GM20000 (cell line): ENCODE measurements at places on chromosomes 11 and 22.

DNA sequence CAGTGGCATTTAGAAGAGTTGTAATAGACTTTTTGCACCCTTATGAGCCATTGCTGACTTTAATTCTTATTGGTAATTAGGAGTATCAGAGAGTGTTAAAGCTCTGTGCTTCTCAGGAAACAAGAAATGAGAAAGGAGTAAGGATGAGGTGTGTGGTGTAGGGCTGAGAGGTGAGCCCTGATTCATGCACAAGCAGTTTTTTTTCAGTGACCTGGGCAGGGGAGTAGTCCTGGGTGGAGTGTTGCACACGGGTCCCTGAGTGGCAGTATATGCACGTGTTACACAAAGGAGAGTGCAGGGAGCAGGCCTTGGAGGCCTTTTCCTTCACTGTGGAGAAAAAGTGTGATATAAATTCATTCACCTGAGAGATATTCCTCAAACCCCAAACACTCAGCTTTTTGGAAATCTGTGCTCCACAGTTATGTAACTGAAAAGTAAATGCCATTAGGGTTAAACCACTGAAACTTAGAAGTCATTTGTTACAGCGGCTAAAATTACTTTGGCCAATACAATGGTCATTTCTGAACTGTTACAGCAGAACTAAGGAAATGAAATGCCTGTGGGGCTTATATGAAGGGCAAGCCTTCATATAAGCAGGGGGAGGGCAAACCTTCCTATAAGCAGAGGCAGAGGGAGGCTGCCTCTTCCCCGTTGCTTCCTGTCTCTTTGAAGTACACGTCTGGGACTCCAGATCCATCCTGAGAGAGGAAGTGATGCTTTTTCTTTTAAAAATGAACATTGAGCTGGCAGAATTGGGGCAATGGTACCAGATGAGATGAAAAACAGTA is 62.6 kb upstream of the OLFML1 start:
- DNase-seq = peak; percentile 17

GRCh38 chr22:42837556-42837955 is 19.5 kb downstream of the ARFGAP3 start:
- DNase-seq = no peak

DNA sequence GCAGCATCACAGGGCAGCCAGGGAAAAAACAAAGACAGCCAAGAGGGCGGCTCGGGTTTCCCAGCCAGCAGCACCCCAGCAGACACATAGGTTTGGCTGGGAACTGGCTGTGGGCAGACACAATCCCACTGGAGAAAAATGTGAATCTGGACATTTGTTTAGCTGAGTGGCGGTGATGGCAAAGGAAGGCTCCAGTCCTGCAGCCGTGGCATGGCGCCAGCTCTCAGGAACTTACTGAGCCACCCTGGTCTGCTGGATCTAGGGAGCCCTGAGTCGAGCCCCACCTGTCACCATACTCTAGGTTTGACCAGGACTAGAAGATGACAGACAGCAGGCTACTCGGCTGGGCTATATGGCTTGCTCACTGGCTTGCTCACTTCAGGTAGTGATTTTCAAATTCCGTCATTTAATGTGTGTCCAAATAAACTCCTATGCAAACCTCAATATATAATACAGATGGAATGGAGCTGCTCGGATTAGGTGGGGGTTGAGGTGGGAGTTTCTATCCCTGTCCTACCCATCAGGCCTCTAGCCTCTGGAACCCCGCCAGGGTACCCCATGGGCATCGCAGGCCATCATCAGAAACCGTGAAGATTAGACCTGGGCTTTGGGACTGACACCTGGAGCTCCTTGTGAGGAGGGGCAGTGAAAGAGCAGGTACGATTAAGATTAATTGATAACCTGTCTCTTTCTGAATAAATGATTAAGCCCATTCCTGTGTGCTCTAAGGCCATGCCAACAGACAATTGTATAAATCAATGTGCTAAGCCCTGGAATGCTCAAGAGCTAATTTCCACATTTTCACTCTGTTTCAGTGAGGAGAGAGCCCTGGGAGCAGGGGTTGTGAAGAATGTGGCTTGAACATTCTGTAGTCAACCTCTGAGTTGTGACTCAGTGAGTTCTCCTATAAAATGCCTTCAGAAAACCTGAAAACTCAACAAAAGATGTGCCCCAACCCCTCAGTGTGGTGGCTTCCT is 42.5 kb downstream of the GALNT18 start:
- no peak for DNase-seq

DNA sequence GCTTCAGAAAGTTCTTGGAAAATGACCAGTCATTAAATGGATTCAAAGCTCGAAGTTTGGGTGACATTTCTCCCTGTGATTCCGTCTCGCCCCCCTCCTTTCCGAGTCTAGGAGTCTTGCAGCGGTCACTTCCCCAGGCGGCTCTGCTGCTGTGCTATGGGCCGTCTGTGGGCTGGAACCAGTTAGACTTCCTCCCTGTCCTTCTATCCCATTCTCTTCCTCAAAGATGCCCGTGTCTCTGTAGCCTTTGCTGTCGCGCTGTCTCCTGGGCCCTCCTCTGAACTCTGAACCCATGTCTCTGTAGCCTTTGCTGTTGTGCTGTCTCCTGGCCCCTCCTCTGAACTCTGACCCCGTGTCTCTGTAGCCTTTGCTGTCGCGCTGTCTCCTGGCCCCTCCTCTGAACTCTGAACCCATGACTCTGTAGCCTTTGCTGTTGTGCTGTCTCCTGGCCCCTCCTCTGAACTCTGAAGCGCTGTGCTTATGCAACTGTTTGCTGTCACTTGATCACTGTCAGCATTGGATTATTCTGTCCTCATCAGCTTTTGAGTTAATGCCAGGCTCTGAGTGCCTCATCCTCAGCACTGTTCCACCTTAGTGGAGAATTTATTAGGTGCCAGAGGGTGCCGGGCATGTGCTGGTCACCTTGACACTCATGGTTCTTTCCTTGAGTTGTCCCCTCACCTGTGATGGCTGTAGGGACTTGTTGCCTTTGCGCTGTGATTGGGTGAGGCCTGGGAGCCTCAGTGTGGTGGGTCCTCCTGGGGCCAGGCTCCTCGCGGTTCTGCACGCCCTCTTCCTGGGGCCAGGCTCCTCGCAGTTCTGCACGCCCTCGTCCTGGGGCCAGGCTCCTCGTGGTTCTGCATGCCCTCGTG is 173.3 kb downstream of the TBC1D22A start:
- no peak for DNase-seq

DNA sequence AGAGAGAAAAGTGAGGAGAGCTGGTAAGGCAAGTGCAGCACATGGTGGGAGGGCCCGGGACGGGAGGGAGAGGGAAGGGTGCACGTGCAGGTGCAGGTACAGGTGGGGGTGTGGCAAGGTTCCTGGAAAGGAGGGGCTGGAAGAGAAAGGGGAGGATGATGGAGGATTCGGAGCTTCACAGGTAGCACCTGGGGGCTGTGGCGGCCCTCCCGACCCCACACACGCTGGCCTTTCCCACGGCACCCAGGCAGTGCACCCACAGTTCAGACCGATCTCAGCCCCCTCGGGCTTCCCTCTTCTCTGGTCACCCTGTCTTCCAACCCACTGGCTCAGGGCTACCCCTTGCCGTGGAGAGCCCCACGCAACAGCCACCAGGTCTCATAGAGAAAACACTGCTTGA is 67.4 kb upstream of the A4GALT start:
- no peak for DNase-seq

DNA sequence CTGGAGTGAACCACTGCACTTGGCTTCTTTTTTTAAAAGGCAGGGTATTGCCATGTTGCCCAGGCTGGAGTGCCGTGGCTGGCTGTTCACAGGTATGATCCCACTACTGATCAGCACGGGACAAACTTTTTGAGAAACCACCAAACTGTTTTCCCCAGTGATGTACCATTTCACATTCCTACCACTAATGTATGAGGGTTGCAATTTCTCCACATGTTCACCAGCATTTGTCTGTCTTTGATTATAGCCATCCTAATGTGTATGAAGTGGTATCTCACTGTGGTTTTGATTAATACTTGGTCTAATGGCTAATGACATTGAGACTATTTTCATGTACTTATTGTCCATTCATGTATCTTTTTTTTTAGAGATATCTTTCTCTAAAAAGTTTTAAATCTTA is 41.5 kb upstream of the EP300 start:
- DNase-seq = no peak

DNA sequence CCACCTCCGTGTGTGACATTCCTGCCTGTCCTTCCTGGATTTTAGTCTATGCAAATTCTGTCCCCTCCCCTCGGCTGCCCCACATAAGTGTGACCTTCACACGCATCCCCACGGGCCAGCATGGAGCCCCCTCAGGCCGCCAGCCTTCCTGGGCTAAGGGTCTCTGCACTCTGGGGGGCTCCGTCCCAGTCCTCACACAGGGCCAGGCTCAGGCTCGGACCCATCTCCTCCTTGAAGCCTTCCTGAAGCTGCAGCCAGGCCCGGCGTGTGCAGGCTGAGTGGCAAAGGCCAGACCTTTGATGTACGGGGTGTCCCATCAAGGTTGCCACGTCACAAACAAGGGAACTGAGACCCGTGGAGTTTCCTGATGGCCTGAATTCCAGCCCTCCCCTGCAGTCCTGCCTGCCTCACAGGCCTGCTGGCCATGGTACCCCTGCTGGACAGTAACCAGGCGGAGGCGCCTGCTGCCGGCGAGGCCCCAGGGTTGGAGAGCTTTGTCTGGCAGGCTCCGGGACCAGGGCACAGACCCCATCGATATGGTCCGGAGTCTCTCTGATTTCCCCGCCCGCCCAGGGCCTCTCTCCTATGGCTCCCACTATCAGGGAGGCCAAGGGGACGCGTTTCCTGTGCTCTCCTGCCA is 791.7 kb downstream of the BRD1 start:
- DNase-seq = no peak

GRCh38 chr22:26763633-26764361 is 106.4 kb downstream of the MIAT start:
- no peak for DNase-seq

DNA sequence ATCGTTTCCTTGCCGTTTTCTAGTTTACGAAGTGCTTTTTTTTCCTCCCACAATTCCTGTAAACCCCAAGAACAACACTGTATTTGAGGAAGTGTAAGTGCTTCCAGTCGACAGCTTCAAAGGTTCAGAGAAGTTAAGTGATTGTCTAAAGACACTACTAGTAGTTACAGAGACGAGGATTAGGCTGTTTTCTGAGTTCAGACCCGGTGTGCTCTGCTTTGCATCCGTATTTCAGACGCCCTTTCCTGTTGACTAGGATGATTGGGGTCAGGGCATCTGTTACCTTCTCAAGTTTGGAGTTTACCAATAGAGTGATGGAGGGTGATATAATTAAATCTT is 430 bp downstream of the CLP1 start:
- DNase-seq = no peak

- DNase-seq = no peak
Observed at GRCh38 chr11:32265911-32266310, 169.4 kb downstream of the WT1 start.

- no peak for DNase-seq
Observed at GRCh38 chr22:39983346-39983745, 11.4 kb upstream of the FAM83F start.

DNA sequence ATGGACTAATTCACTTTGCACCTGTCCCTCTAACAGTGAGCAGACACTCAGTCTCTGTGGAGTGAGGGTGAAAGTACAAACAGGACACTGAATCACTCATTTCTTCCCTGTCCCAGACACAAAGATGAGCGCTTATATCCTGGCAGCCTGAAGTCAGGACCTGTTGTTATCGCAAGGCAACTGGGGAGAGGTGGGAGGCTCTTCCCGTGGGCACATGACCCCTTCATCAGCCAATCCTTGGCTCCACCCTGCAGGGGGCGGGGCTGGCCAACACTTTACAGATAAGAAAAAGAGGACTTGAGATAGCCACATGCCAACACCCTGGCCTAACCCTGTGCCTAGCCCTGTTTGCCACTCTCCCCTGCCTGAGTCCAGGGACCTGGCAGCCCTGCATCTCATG is 29.5 kb upstream of the TESMIN start:
- DNase-seq = no peak

DNA sequence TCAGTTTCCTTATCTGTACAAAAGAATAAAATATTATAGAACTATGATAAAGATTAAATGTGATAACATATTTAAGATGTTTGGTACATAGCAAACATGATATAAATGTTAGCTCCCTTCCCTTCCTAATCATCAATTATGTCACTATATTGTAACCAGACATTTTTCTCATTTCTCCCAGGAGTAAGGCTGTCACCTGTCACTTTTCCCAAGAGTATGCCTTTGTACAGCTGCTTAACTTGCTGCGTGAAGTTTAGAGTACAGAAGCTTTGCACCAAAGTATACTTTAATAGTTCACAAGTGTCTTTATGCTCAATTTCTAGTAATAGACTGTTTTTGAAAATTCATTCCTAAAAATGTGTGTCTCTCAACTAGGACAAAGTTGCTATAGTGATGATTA is 186.9 kb downstream of the DLG2 start:
- DNase-seq = no peak

DNA sequence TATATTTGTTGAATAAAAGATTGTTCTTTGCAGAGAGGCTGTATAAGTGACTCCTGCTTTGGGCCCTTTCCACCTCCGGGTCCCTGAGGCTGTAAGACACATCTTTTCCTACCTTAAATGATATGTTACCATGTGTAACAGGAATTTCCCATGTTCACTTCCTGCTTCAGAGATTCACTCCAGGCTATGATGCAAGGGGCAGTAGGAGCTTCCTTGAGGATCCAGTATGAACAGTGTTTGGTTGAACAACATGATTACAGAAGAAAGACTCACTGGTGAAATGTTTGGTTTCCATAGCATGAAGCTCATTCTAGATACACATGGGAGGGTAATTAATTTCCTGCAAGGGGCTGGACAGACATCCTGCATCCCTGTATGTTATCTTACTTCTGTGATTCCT is 25.6 kb upstream of the ZDHHC13 start:
- DNase-seq = no peak

- no peak for DNase-seq
Observed at GRCh38 chr11:47924184-47924691, 56.1 kb upstream of the PTPRJ start.

DNA sequence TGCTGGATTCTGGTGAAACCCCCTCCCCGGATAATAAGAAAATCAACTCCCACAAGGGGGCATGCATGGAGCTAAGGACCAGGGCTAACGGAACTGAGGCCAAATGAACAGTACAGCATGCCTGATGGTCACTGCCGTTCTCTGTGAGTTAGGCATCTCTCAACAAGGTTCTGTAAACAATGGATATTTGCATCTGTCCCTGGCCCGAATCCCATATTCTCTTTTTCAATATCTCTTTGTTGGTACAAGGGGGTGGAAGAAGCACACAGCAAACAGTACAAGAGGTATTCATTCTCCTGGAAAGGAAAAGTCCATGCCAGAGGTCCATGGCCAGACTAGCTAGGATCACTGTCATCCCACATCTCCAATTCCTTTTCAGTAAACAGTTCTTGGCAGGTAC is 32.2 kb upstream of the APOA1 start:
- no peak for DNase-seq

GRCh38 chr11:118895093-118896039 is 11.7 kb downstream of the CXCR5 start:
- DNase-seq = peak; percentile 75

- DNase-seq = no peak
Observed at GRCh38 chr11:114033066-114033465, 26.4 kb upstream of the ZBTB16 start.

GRCh38 chr22:17056807-17057206 is 28.0 kb upstream of the IL17RA start:
- no peak for DNase-seq
